Prostate gland (tissue), 2 donors: ENCODE measurements at places on chromosomes 2 and 18. TPM values are rescaled to one million over a fixed set of nuclear protein-coding genes. Genes with fewer than 3 reads are reported as not detected.
A peak's percentile ranks its signal among the peaks of the same experiment; 100 is the strongest.

GRCh38 chr2:205687641-205687956, 5.3 kb downstream of the NRP2 start:
- H3K27ac ChIP-seq: no peak overlapping the region
- no peak for DNase-seq
- no peaks in the 10 kb centered on the region for H3K27me3 ChIP-seq
- no peaks in the 10 kb centered on the region for H3K4me1 ChIP-seq
- no peak overlapping the region for H3K4me3 ChIP-seq

DNA sequence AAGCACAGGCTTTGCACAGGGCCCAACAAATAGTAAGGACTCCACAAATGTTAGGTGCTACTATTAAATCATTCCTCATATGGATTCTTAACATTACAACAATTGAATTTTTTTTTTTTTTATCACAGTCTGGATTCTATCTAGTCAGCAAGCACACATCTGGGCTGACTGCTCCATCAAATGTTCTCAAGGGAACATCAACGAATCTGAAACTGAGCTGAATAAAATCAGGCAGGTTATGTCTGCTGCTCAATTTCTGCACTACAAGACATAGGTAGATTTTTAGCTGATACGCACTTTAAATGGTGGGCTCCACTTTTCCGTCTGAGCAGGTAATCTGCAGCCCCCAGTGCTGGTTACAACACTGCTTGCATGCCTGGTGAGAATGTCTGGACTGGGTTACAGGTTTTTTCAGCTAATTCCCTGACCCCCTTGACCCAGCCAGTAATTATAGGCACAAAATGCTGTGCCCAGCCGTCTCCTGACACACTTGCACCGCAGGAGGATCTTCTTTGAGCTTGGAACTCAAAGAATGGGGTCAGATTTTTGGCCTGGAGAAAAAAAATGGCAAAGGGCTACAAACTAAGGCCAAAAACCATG, 44.6 kb downstream of the ADD2 start:
- no peaks in the 10 kb centered on the region for H3K27me3 ChIP-seq
- no peak for DNase-seq
- H3K36me3 ChIP-seq: no peaks in the 10 kb centered on the region
- H3K27ac ChIP-seq: no peak overlapping the region
- H3K4me3 ChIP-seq: no peak overlapping the region
- no peaks in the 10 kb centered on the region for H3K4me1 ChIP-seq

DNA sequence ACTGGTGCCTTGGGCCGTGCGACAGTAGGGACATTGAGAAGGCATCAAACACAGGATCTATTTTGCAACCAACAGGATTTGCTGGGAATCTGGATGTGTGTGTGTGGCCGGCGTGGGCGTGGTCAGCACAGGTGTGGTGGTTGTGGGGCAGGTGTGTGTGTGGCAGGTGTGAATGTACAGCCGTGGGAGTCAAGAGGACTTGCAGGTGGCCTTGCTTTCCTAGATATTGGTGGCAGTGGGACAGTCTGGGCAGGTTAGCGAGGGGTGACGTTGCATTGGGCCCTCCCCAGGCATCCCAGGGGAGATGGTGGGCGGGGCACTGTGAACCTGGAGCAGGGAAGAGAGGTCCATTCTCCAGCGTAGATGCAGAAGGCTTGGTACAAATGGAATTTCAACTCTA, 3.2 kb upstream of the LIMS2 start:
- no peak overlapping the region for H3K27ac ChIP-seq
- no peaks in the 10 kb centered on the region for H3K27me3 ChIP-seq
- H3K36me3 ChIP-seq: no peaks in the 10 kb centered on the region
- no peak overlapping the region for H3K4me3 ChIP-seq
- no peak for DNase-seq
- H3K4me1 ChIP-seq: no peaks in the 10 kb centered on the region

DNA sequence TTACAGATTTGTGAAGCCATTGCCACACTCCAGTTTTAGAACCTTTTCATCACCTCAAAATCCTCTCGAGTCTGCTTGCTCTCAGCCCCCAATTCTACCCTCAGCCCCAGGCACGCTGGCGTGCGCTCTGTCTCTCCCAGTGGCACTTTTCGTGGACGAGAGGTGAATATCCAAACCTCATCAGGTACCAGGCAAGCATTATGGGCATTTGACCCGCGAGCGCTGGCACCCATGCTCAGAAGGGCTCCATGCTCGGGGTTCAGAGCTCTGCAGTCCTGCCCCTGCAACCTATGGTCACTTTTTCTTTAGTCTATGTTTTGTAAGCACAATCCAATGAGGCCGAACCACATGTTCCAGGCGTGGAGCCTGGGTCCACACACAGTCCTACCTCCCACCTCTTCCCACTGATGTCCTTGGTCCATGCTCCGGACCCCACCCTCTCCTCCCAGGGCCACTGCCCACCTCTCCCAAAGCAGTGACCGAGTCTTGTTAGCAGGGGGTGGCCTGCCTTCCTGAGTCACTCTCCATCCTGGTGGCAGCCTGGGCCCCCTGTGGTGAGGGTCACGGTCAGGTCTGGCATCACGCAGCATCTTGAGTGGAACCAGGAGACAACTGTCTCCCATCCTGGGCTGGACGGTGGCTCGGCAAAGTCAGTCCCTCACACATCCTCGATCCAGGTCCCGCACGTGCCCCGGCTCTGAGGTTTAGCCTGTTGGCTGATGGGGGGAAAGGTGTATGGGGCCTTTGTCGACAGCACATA, 256.9 kb downstream of the NDUFA10 start:
- H3K27me3 ChIP-seq: no peaks in the 10 kb centered on the region
- H3K4me1 ChIP-seq: no peaks in the 10 kb centered on the region
- no peak overlapping the region for H3K4me3 ChIP-seq
- H3K36me3 ChIP-seq: no peaks in the 10 kb centered on the region
- DNase-seq: no peak

Gene SETBP1
- 28.4 TPM for total RNA-seq

DNA sequence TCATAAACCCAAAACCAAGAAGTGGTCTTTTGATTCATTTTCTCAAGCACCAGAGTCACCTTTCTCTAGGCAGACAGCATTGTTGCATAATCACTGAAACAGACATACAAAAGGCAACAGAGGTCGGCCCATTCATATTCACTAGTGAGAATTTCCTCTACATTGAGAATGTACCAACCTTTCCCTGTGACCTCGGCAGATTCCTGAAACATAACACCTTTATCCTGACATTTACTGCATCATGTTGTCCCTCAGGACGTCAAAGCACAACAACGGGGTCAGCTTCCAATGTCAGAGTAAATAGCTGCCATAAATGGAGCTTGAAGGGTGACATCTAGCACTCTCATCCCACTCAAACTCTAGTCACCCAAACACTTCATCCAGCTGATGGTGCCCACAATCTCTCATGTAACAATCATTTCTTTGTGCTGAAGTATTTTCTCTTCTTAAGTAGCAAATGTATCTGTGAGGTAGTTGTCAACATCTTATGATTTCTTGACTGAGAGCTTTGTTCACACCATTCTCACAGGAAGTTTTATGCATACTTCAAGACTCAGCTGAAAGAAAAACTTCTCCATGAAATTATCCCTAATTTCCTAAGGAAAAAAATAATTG, 802.6 kb upstream of the CHAC2 start:
- no peaks in the 10 kb centered on the region for H3K27me3 ChIP-seq
- H3K27ac ChIP-seq: no peak overlapping the region
- H3K4me1 ChIP-seq: no peaks in the 10 kb centered on the region
- DNase-seq: no peak
- H3K36me3 ChIP-seq: no peaks in the 10 kb centered on the region
- no peak overlapping the region for H3K4me3 ChIP-seq

- H3K27ac ChIP-seq: no peak overlapping the region
- no peaks in the 10 kb centered on the region for H3K4me1 ChIP-seq
- no peak for DNase-seq
Observed at GRCh38 chr18:36769611-36770314, 59.0 kb downstream of the TPGS2 start.

Gene DLX2
- total RNA-seq: 0.45 TPM

- H3K27ac ChIP-seq: no peak overlapping the region
- H3K4me3 ChIP-seq: no peak overlapping the region
- H3K36me3 ChIP-seq: no peaks in the 10 kb centered on the region
- no peaks in the 10 kb centered on the region for H3K4me1 ChIP-seq
Observed at GRCh38 chr2:9741110-9741509, 102.2 kb upstream of the TAF1B start.

GRCh38 chr2:143603035-143603655, 473.9 kb downstream of the ARHGAP15 start:
- H3K36me3 ChIP-seq: no peaks in the 10 kb centered on the region
- no peaks in the 10 kb centered on the region for H3K4me1 ChIP-seq

DNA sequence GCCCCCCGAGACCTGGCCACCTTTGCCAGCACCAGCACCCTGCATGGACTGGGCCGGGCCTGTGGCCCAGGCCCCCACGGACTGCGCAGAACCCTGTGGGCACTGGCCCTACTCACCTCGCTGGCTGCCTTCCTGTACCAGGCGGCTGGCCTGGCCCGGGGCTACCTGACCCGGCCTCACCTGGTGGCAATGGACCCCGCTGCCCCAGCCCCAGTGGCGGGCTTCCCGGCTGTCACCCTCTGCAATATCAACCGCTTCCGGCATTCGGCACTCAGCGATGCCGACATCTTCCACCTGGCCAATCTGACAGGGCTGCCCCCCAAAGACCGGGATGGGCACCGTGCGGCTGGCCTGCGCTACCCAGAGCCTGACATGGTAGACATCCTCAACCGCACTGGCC, 554 bp downstream of the ASIC4 start:
- no peaks in the 10 kb centered on the region for H3K36me3 ChIP-seq
- H3K4me3 ChIP-seq: no peak overlapping the region
- DNase-seq: no peak

Gene NT5DC4
- total RNA-seq: 0.23 TPM

DNA sequence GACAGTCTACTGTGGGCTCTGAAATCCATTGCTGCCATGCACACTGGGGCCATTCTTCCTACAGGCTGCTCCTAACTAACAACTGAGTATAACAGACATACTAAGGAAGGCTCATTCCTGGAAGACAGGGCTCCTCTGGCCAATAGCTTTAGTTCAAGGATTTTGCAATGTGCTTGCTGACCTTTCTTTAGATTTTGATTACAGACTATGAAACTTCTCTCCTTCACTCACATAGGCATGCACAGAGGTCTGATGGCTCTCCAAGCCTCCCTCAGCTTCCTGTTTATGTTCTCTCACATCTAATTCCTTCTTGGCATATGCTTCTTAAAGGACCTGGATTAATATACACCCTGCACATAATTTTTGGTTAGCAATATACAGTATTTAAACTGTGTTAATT, 34.4 kb upstream of the ROCK1 start:
- no peaks in the 10 kb centered on the region for H3K4me1 ChIP-seq
- no peak overlapping the region for H3K4me3 ChIP-seq
- no peak for DNase-seq
- H3K36me3 ChIP-seq: no peaks in the 10 kb centered on the region
- no peak overlapping the region for H3K27ac ChIP-seq

DNA sequence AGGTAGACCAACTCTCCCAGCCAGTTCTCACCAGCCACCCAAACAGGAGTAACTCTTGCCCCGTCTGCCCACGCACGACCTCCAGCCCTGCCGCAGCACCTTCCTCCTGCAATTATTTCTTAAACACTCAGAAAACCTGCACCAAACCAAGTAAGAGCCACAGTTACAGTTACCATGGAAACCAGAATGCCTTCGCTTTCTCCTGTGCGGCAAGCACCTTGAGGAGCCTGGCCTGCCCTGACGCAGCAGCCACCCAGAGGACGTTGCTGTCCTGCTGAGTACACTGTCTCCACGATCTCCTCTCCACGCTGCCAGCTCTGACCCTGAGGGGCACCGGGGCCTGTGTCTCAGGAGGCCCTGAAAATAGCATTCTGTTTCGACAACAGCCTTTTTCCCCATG, 94.3 kb upstream of the SMIM21 start:
- no peak overlapping the region for H3K4me3 ChIP-seq
- H3K4me1 ChIP-seq: no peaks in the 10 kb centered on the region
- no peaks in the 10 kb centered on the region for H3K27me3 ChIP-seq
- H3K27ac ChIP-seq: no peak overlapping the region
- H3K36me3 ChIP-seq: no peaks in the 10 kb centered on the region

Gene PKDCC
- total RNA-seq: 11.1 TPM

- H3K27ac ChIP-seq: peak overlapping the region; percentile 97
- peak overlapping the region; percentile 92 for H3K4me3 ChIP-seq
- no peaks in the 10 kb centered on the region for H3K4me1 ChIP-seq
- no peaks in the 10 kb centered on the region for H3K27me3 ChIP-seq
Observed at GRCh38 chr2:38601463-38602135, 1.1 kb downstream of the HNRNPLL start.

DNA sequence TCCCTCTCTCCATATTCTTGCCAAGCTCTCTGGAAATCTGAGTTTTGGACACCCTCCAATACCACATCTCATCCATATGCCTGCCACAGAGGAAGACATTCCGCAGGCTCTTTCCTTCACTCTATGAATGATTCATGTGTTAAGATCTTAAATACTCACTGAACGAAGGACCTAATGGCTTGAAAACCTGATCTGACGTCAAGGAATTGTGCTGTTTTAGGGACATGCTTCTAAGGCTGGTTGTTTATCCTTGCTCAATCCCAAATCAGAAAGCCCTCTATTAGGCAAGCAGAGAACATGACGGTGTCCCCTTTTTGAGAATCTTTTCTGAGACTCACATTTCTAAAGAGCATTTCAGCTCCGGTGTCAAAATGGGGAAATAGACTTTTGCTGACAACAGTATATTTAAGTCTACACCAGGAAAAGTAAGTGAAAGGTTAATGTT, 83.7 kb upstream of the GALNT5 start:
- H3K4me3 ChIP-seq: no peak overlapping the region
- H3K36me3 ChIP-seq: no peaks in the 10 kb centered on the region
- no peaks in the 10 kb centered on the region for H3K27me3 ChIP-seq
- DNase-seq: peak; percentile 17
- no peaks in the 10 kb centered on the region for H3K4me1 ChIP-seq

Gene TMEM37
- 1.7 TPM for total RNA-seq

DNA sequence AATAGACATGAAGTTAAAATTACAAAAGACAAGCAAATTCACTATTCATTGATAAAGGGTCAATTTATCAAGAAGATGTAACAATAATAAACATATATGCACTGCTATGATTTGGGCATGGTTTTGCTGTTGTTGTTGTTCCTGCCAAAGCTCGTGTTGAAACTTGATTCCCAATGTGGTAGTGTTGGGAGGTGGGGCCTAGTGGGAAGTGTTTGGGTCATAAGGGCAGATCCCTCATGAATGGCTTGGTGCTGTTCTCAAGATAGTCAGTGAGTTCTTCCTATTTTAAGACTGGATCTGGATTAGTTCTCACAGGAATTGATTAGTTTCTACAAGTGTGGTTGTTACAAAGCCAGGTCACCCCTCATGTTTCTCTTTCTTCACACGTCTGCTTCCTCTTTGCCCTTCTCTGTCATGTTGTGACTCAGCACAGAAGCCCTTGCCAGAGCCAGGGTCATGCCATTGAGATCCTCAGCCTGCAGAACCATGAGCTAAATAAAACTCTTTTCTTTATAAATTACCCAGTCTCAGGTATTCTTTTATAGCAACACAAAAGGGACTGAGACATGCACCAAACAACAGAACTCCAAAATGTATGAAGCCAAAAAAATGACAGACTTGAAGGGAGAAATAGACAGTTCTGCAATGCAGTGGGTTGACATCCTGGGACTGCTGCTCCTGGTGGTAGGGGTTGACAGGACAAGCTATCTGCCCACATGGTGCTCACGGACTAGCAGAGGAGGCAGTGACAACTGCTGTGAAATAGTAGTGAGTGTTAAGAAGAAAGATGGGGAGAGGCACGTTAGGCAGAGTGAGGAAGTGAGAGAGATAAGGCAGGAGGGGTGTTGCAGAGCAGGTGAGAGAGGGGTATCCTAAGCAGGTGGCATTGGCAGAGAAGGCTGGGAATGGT, 18.6 kb upstream of the SKA1 start:
- H3K27me3 ChIP-seq: no peaks in the 10 kb centered on the region
- no peak overlapping the region for H3K27ac ChIP-seq
- no peaks in the 10 kb centered on the region for H3K36me3 ChIP-seq
- no peak for DNase-seq

- no peaks in the 10 kb centered on the region for H3K36me3 ChIP-seq
- no peaks in the 10 kb centered on the region for H3K4me1 ChIP-seq
- peak overlapping the region; percentile 69 for H3K27ac ChIP-seq
- peak overlapping the region; percentile 79 for H3K4me3 ChIP-seq
Observed at GRCh38 chr2:55420439-55420725, 726 bp upstream of the CCDC88A start.
